SHP77 treated with DMSO at 0.1 percent for 48 hours (cell line): ENCODE measurements at places on chromosomes 6 and 20.
A peak's percentile ranks its signal among the peaks of the same experiment; 100 is the strongest.

DNA sequence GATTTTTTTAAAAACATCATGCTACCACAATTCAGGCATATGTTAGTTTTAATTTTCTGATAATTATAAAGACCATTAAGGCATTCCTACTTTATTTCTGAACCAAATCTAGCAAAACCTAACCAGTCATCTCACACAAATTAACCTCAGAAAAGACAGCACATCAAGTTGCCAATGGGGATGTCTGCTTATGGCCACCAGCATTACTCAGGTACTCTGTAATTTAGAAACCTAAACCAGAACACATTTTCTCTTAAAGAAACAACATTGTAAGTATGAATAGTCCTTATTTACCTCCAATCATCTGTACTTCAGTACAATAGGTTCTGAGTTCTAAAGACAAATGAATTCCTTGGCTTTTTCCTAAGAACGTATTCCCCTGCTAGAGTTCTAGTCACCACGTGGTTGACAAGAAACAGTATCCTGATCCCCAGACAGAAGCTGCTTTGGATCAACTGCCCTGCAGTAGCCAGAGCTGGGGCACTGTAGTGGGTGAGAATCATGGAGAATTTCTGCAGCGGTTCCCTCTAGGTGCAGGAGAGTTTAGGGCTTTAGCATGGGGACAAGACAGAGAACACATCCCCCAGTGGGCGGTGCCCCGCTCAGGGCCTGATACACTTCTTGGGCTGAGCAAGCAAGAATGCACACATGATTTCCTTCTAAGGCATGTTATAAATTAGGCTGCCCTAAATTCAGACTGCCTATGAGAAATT, 15.4 kb downstream of the GCLC start:
- no peak for DNase-seq

DNA sequence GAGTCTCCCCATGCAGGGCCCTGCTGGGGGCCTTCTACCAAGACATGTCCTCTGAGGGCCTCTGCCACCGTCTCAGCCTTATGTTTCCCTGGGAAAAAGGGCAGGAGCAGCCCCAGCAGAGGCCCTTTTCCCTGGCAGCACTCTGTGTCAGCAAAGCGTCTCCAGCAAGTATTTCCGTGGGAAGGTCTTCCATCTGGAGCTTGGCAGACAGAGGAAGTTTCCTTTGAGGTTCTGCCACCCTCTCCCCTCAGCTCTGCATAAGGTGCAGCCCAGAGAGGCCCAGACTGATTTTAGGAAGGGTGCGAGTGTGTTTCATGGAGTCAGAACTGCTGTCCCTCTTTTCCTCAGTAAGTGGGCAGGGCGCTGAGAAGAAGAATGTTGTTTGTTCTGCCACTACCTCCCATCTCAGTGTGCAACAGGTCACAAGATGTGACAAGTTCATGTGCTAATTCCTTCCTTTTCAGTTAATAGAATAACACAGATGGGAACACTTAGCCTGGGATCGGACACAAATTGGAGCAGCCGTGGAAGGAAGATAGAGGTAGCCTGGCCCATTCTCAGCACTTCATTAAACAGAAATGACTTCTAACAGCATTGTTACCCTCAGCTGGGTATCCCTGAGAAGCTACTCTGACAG, 784.4 kb downstream of the MAFB start:
- no peak for DNase-seq

DNA sequence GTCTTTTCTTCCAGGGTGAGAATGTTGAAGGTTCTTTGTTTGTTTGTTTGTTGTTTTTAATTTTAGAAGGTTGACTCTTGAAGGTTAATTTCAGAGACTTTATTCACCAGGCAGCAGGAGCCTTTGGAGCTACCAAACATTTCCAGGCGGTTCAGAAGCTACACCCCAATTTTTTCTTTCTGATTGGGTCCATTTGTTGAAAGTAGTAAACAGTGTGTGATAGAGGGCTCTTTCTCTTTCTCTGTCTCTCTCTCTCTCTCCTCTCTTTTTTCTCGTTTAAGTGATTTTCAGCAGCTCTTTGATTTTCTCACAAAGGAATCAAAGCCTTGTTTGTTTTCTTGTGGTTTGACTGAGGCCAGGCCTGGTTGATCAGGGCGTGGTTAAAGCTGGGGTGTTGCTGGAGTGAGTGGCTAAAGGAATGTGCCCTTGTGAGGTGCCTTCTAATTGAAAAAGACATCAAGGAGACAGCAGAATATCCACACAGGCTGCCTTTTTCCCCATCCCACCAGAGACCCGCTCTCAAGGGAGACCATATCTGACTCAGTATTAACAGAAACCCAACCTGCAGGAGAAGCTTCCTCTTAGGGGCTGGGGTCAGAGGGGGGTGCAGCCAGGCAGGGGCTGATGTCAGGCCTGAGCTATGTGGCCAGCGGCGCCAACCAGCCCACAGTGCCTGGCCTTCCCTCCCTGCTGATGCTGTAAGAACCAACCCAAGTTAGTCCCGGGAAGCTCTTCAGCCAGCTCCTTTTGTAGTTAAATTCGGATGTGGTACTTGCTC, 40.4 kb upstream of the NAA20 start:
- DNase-seq = no peak

DNA sequence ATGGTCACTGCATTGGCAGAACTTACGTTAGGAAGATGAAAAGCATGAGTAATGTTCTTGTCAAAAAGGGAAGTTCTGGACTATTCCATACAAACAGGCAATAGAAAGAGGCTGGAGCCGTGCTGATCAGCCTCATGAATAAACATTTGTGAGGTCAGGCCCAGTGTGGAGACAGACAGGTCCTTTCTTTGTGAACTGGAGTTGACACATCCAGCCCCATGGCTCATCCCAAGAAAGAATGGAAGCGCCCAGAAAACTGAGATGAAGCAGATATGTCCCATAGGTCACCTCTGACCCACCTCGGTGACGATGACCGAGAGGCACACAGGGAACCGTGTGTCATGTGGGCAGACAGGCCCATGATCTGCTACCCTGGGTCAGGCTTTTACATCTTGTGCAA, 276.0 kb upstream of the SGK1 start:
- DNase-seq = peak; percentile 71

DNA sequence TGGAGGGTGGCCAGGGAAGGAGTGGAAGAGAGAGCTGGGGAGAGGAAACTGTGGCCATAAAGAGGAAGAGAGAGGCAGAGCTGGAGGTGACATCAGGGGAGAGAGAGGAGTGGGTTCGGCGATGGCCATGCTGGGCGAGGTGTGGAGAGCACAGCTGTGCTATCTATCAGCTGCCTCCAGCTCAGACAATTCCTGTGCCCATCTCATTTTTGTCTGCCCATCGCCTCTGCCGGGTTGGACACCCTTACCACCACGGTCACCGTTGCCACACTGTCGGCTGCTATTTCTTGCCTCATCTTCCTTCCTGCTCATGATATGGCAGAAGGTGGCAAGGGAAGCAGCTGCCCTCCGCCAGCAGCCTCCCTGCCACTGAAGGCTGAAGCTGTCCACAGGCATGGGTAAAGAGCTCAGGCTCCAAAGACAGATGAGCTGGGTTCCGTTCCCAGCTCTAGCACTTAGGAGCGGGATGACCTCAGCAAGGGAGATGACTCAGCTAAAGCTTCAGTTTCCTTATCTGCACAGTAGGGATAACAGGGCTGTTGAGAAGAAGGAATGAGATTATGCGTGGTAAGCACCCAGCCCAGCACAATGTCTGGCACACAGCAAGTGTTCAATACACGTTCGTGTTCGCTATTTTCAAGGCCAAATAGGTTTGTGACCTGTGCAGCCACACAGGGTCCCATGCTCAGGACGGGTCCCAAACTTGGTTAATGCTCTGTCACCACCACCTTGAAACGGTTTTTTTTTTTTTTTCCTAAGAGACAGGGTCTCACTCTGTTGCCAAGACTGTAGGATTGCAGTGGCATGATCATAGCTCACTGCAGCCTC, 21.9 kb upstream of the TAF8 start:
- no peak for DNase-seq

DNA sequence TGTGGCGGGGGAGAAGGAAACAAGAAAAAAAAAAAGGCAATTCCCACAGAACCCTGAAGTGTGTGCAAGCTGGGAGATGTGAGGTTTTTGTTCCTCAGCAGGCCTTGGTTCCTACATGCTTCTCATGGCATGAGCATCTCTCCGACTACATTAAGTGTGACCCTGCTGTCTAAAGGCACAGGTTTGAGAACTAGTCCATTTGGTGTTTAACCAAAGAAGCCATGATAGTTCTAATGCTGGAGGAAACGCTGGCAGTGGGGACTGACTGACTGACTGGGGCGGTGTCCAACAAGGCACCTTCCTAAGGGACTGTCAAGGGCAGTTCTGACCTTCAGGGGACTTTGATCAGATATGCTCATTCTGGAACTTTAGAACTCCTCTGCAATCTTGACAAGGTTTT, 3.8 kb downstream of the TXNDC5 start:
- no peak for DNase-seq

GRCh38 chr20:56797023-56797422, 167.9 kb downstream of the TFAP2C start:
- no peak for DNase-seq

- no peak for DNase-seq
Observed at GRCh38 chr20:60587986-60588385, 629.8 kb downstream of the CDH26 start.

DNA sequence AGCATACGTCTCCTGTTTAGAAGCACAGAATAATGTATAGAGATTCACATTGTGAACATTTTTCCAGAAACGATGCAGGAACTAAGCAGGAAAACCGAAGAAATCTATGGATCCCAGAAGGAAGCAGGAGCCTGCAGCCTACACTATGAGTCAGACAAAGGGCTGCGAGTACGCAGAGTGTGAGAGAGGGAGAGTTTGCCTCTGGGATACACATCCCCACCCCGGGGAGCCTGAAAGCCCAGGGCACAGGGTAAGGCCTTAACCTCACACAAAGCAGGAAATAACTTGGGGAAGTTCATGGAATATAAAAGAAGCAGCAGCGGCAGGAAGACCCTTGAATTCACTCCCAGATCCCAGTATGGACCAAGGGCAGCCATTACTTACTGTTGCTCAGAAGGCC, 842.1 kb upstream of the MANEA start:
- no peak for DNase-seq

DNA sequence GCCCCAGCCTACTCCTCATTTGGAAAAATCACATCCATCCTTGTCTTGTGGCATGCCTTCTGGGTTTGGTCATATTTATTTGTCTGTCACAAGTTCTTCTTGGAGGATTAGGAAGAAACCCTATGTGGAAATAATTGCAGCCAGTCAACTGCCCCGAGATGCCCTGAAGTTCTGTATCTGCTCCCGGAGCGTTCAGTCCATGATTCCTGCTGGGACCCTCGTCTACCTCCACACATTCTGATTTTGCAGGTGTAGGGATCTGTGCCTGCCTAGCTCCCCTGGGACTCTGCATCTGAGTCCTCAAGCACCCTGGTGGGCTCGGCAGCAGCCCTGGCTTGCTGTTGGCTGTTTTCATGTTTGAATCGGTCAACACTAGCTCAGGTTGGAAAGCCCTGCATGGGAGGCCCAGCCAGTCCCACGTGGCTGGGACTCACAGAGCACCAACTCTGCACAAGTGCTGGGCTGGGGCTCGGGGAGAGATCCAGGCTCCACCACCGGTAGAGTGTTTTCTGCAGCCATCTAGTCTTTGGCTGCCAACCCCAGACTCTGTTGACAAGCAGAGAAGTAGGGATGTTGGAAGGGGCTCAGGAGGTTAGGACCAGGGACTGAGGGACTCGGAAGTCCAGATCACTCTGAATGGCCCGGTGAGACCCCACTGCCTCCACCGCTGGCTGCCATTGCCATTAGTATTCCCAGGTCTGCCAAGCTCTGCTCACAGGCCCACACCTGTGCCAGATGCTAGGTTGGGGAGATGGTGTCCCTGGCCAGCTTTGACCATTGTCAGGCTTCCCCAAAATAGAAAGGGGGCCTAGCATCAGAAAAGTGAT, 183.5 kb upstream of the CST7 start:
- no peak for DNase-seq

GRCh38 chr20:57672164-57672563, 37.7 kb downstream of the PMEPA1 start:
- peak; percentile 90 for DNase-seq

DNA sequence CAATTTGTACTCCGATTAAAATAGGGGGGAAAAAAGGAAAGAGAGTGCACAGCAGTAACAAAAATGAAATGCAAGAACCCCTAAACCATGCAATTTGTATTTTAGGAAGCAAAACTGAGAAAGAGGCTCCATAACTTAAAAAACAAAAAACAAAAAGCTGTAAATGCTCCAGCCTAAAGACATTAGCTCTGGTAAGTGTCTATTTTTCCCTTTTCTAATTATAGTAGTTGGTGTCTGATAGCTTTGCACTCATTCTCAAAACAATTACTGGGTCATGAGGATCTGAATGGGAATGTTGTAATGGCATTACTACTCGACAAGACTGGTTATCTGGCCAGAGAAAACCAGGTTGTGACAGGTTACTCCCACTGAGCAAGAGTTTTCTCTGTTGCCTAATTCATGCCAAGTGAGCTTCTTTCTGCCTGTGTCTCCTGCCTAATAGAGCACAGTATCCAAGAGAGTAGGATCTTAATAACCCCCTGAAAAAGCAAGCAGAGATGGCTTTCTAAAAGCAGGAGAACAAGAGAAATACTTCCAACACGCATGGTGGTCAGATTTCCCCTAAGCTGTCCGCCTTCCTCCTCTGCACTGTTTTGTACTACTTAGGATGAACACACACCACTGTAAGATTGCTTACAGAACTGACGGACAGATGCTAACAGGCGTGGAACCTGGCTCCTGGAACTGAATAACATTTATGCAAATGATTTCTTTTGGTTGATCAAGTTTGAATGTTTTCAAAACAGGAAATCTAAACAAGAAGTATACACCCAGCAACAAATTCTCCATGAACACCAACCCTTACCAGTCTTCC, 86.4 kb downstream of the FKBP5 start:
- DNase-seq = no peak
